Activated naive CD8-positive, alpha-beta T cell treated with anti-CD3 and anti-CD28 coated beads, Interleukin-2, amount 10 ng/mL, durations not matched to agents 7 days and 5 days (primary cell): ENCODE measurements at places on chromosomes 7 and 10. TPM values are rescaled to one million over a fixed set of nuclear protein-coding genes. Genes with fewer than 3 reads are reported as not detected.

DNA sequence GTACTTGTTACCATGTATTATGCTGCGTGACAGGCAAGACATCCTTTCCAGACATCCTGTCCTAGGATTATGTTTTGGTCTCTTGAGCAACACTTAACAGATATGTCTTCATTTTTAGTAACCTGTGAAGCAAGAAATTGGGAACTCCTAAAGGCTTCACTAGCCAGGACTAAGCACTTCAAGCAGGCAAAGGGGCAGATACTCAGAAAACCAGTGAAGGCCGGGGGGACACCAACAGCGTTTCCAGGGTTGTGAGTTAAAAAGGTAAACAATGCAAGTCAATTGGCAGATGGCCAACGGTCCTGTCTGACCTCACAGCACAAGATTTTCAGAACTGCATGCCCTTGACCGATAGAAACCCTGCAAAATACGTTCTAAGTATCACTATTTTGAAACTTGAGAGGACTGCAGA is 77.6 kb upstream of the SFMBT2 start:
- H3K36me3 ChIP-seq: peaks cover 35% of the 10 kb centered on the region
- H3K27me3 ChIP-seq: no peaks in the 10 kb centered on the region
- no peak for DNase-seq
- H3K4me1 ChIP-seq: peaks cover 73% of the 10 kb centered on the region

DNA sequence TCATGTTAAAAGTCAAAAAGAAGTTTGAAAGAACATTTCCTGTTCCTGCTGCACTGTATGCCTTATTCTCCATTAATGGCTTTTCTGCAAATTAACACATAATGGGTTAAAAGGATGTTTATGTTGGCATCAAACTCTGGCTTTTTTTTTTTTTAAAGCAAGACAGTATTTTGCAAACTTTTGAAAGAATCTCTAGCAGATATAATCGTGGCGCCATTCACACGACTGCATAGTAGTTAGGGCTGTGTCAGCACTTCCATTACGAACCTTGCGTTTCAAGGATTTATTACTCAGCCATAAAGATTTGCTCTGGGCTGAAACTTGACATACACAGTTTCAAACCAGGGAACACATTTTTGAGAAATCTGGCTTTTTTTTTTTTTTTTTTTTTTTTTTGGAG is 207.8 kb downstream of the DYNC1I1 start:
- no peaks in the 10 kb centered on the region for H3K36me3 ChIP-seq
- H3K27me3 ChIP-seq: peaks cover 4% of the 10 kb centered on the region
- no peak overlapping the region for H3K27ac ChIP-seq
- H3K4me1 ChIP-seq: no peaks in the 10 kb centered on the region

- H3K4me3 ChIP-seq: no peak overlapping the region
- H3K27ac ChIP-seq: no peak overlapping the region
- peaks cover 15% of the 10 kb centered on the region for H3K27me3 ChIP-seq
- DNase-seq: peak; percentile 60
- no peaks in the 10 kb centered on the region for H3K4me1 ChIP-seq
These were observed 26.5 kb upstream of the CCDC126 start for GRCh38 chr7:23570592-23571200.

Gene FAM13C
- not detected for total RNA-seq

Gene PAPSS2
- 2.2 TPM for total RNA-seq

DNA sequence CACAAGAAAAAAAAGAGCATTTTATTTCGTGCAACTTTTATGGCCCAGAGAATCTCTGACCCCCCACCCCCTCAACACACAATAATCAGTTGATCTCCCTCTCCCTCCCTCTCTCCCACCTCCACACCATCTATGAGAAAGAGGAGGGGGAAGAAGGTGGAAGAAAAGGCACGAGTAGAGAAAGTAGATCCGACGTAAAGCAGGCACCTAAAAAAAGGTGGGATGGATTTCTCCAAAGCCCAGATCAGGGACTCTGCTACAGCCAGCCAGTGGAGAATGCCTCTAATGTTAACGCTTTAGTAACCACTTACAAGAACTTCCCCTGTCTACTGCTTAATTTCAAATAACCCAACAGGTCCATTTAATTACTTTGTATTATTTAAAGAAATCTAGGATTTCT is 24.4 kb downstream of the KMT2C start:
- H3K4me3 ChIP-seq: no peak overlapping the region
- H3K27ac ChIP-seq: no peak overlapping the region
- peaks cover 4% of the 10 kb centered on the region for H3K36me3 ChIP-seq
- H3K27me3 ChIP-seq: no peaks in the 10 kb centered on the region

- peak; percentile 31 for DNase-seq
- H3K27ac ChIP-seq: no peak overlapping the region
- no peaks in the 10 kb centered on the region for H3K4me1 ChIP-seq
- no peaks in the 10 kb centered on the region for H3K27me3 ChIP-seq
- no peak overlapping the region for H3K4me3 ChIP-seq
These were observed 218.1 kb downstream of the MAD1L1 start for GRCh38 chr7:2014391-2015241.

DNA sequence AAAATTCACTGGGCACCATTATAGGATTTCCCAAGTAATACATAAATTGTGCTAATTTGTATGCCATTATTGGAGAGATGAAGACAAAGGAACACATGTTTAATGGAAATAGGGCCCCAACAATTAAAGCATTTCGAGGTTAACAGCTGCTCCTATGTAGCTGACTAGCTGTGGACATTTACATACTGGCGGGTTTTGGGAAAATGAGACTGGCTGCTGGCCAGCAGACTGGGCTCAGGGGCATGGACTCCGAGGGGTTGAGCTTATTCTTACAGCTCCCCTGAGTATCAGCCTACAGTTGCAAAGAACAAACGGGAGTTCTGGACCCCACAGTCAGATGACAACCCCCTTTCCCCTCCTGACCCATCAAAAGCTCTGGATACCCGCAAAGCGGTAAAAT is 91.9 kb upstream of the MYO3A start:
- H3K27ac ChIP-seq: no peak overlapping the region
- DNase-seq: no peak
- no peaks in the 10 kb centered on the region for H3K4me1 ChIP-seq

- H3K4me1 ChIP-seq: peaks cover 7% of the 10 kb centered on the region
- no peak for DNase-seq
- H3K27ac ChIP-seq: peak overlapping the region; percentile 86
- H3K27me3 ChIP-seq: peaks cover 3% of the 10 kb centered on the region
- peak overlapping the region; percentile 61 for H3K4me3 ChIP-seq
These were observed 624.8 kb downstream of the GRID1 start for GRCh38 chr10:85741626-85742300.

GRCh38 chr7:141737118-141737835 is 881 bp upstream of the SSBP1 start:
- no peak for DNase-seq
- peaks cover 19% of the 10 kb centered on the region for H3K4me1 ChIP-seq

Gene NYAP1
- 0.42 TPM for total RNA-seq

- no peaks in the 10 kb centered on the region for H3K4me1 ChIP-seq
- no peaks in the 10 kb centered on the region for H3K36me3 ChIP-seq
- no peak overlapping the region for H3K4me3 ChIP-seq
- H3K27ac ChIP-seq: no peak overlapping the region
These were observed 67.9 kb downstream of the PTPRN2 start for GRCh38 chr7:158519633-158520174.

- no peak overlapping the region for H3K27ac ChIP-seq
- no peaks in the 10 kb centered on the region for H3K36me3 ChIP-seq
- peaks cover 18% of the 10 kb centered on the region for H3K27me3 ChIP-seq
- H3K4me1 ChIP-seq: peaks cover under 1% of the 10 kb centered on the region
These were observed 123.9 kb upstream of the FRMD4A start for GRCh38 chr10:14454629-14455028.

- DNase-seq: no peak
- no peaks in the 10 kb centered on the region for H3K36me3 ChIP-seq
- H3K4me3 ChIP-seq: no peak overlapping the region
- peaks cover 25% of the 10 kb centered on the region for H3K27me3 ChIP-seq
- H3K27ac ChIP-seq: no peak overlapping the region
- no peaks in the 10 kb centered on the region for H3K4me1 ChIP-seq
These were observed 241.4 kb upstream of the ZNF32 start for GRCh38 chr10:43890124-43890523.

Gene TMEM270
- total RNA-seq: not detected

DNA sequence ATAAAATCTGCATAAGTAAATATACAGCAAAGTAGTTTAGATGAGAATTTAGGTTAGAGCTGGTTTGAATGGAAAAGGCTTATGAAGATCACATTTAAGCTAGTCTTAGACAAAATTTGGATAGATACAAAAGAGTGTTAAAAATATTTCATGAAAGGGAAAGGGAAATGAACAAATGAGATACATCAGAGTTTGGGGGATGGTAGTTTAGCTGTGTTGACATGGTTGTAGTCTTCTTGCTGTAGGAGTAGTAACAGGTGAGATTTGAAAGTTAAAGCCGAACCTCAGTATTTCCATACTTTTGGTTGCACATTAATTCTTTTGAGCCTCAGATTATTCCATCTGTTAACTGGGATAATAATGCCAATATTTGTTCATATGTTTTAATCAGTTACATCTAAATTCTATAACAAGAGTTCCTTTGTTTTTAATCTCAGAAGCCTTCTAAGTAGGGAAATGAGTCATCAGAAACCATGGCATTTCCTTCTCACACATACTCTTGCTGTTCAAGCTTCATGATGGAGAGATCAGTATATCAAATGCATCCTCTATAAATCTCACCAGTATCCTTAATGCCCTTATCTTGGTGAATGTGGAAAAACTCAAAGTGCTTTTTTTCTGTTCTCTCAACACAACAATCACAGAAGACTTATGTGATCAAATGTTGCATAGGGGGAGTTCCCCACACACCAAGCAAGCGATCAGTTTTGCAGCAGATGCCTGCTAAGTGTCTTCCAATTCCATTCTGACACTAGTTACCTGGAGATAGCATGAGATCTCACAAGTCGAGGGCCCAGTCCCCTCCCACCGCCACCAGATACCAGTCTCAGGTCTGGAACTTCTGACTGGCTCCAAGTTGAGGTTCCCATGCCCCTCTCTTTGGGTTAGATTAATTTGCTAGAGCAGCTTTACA is 84.7 kb downstream of the MAPK8 start:
- H3K36me3 ChIP-seq: peaks cover 5% of the 10 kb centered on the region
- H3K27me3 ChIP-seq: no peaks in the 10 kb centered on the region
- peaks cover 38% of the 10 kb centered on the region for H3K4me1 ChIP-seq
- peak overlapping the region; percentile 48 for H3K4me3 ChIP-seq
- no peak for DNase-seq

Gene CARD11
- 151 TPM for total RNA-seq

GRCh38 chr7:40701836-40702551 is 567.2 kb downstream of the SUGCT start:
- no peak for DNase-seq
- H3K4me3 ChIP-seq: no peak overlapping the region
- H3K27ac ChIP-seq: peak overlapping the region; percentile 53
- H3K27me3 ChIP-seq: peaks cover 4% of the 10 kb centered on the region
- H3K4me1 ChIP-seq: peaks cover 29% of the 10 kb centered on the region

Gene CPA4
- total RNA-seq: not detected

DNA sequence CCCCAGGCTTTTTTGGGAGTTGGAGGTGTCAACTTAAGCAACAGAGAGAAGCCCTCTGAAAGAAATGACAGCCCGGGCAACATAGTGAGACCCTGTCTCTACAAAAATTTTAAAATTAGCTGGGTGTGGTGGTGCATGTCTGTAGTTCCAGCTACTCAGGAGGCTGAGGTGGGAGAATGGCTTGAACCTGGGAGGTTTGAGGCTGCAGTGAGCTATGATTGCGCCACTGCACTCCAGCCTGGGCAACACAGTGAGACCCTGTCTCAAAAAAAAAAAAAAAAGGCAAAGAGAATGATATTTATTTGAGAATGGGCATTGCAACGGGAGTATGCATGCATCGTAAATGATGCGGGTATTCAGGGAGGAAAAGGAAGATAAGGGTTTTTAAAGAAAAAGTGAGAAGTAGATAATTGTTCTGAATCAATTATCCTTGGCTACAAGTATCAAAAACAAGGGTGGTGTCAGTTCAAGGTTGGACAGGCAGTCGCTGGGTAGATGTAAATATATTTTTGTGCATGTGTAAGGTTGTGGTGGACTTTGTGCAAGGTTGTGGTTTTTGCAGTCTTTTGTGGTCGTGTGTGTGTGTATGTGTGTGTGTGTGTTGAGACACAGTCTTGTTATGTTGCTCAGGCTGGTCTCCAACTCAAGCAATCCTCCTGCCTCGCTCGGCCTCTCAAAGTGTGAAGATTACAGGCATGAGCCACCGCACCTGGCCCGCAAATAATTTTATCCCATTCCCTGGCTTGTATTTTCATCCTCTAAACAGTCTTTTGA is 65.6 kb downstream of the COL26A1 start:
- peak overlapping the region; percentile 31 for H3K27ac ChIP-seq
- no peak for DNase-seq
- H3K36me3 ChIP-seq: no peaks in the 10 kb centered on the region
- peaks cover 19% of the 10 kb centered on the region for H3K27me3 ChIP-seq
- no peak overlapping the region for H3K4me3 ChIP-seq
- H3K4me1 ChIP-seq: peaks cover 9% of the 10 kb centered on the region

Gene EN2
- not detected for total RNA-seq

- H3K4me1 ChIP-seq: no peaks in the 10 kb centered on the region
- no peaks in the 10 kb centered on the region for H3K27me3 ChIP-seq
- peaks cover 28% of the 10 kb centered on the region for H3K36me3 ChIP-seq
- H3K4me3 ChIP-seq: no peak overlapping the region
- peak; percentile 10 for DNase-seq
These were observed 17.9 kb upstream of the PRKAR1B start for GRCh38 chr7:744854-745430.

DNA sequence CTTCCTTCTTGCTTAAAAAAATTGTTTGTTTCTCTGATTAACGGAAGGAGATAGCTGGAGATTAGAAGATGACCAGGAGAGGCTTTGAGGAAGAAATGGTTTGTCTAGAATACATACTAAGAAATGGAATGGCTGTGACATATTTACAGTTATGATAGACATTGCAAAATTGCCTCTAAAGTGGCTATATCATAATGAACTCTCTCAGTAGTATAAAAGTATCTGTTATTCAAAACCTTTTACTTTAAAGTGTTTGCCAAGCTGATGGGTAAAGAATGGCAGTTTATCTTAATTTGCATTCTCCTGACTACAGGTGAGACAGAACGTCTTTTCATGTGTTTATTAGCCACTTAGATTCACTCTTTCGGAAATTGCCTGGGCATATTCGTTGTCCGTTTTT is 28.7 kb downstream of the LRGUK start:
- no peaks in the 10 kb centered on the region for H3K36me3 ChIP-seq
- no peak for DNase-seq
- peaks cover 10% of the 10 kb centered on the region for H3K27me3 ChIP-seq

Gene DDX56
- 102 TPM for total RNA-seq

DNA sequence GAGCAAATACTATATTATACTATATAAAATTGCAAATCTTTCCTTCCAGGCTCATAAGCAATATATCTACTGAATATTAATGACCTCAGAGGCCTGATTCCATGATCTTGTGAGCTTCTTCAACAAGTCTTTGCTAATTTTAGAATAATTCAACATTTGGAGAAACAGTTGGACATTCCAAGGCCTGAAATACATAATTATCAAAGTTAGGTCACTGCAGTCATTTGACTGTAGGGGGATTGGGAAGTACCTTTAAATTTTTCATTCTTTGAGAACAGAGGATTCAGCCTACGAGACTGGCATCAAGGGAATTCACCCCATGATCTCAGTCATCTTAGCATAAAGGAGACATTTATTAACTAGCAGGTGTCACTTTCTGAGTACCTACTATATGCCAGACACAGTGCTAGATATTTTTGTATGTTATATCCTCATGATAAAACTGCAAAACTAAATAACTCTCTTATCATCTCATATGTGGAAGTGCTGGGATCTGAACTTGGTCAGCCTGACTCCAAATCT is 85.4 kb downstream of the DOCK4 start:
- H3K36me3 ChIP-seq: no peaks in the 10 kb centered on the region
- no peak overlapping the region for H3K4me3 ChIP-seq
- H3K27me3 ChIP-seq: peaks cover 7% of the 10 kb centered on the region
- no peaks in the 10 kb centered on the region for H3K4me1 ChIP-seq
